Cortex of kidney (tissue), 1 donor: ENCODE measurements at places on chromosomes 1 and 21.

- DNase-seq, result no peak
Measured at GRCh38 chr1:229843627-229844238, 217.7 kb downstream of the URB2 start.

DNA sequence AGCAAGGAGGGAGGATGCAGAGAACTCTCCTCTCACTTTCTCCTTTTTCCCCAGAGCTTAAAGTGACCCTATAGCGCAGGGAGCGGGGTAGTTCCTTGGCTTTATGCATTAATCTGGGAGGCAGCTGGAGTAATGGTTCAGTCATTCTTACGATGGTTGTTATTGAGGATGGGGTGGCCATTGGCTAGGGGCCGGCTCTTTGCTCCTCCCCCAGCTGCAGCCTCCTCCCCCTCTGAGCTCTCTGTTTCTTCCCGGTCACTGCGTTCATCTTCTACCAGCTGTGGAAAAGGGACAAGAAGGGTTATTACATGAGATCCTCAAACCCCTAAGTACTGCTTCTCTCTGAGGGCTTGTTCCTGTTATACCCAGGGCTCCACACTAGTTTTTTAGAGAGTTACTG, 8.6 kb downstream of the CERS2 start:
- no peak for DNase-seq

GRCh38 chr1:20192364-20192763, 6.0 kb upstream of the PLA2G2C start:
- DNase-seq, result no peak

GRCh38 chr1:202155478-202156021, 4.9 kb downstream of the PTPN7 start:
- no peak for DNase-seq

DNA sequence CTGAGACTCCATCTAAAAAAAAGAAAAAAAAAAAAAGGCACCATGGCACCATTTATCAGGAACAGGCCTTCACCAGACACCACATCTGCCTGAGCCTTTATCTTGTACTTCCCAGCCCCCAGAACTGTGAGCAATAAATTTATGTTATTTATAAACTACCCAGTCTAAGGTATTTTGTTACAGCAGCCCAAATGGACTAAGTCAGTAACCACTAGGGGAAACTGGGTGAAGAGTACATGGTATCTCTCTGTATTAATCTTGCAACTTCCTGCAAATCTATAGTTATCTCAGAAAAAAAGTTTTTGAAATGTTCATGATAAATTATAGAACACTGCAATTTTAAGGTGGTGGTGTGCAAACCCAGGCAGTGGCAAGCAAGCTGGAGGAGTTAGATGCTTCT, 114.3 kb downstream of the LAMC2 start:
- DNase-seq, result no peak

DNA sequence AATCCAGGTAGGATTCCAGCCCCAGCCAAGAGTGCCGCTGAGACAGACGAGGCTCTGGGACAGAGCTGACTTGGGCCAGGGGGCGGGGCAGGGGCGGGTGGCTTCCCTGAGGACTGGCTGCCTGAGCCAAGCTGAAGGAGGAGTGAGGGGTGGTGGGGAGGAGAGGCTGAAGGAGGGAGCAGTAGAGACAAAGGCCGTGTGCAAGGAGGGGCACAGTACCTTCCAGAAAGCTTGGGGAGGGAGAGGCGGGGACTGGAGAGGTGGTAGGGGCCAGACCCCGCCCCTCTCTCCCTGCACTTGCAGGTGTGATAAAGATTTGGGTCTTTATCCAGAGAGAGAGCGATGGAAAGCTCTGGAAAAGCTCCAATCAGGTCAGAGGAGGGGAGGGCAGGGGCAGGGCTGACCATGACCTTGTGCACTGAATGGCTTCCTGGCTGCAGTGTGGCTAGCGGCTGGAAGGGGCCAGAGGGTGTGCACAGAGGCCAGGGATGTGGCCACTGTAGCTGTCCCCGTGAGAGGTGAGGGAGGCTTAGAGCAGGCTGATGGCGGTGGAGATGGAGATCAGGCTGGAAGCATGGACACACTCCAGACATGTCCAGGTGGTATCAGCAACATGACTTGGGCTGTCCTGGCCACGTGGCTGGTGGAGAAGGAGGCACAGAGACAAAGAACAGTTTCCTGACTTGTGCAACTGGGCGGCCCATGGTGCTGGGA, 6.7 kb upstream of the EPHA8 start:
- DNase-seq, result no peak

- no peak for DNase-seq
Measured at GRCh38 chr21:36888466-36888865, 78.0 kb downstream of the HLCS start.

DNA sequence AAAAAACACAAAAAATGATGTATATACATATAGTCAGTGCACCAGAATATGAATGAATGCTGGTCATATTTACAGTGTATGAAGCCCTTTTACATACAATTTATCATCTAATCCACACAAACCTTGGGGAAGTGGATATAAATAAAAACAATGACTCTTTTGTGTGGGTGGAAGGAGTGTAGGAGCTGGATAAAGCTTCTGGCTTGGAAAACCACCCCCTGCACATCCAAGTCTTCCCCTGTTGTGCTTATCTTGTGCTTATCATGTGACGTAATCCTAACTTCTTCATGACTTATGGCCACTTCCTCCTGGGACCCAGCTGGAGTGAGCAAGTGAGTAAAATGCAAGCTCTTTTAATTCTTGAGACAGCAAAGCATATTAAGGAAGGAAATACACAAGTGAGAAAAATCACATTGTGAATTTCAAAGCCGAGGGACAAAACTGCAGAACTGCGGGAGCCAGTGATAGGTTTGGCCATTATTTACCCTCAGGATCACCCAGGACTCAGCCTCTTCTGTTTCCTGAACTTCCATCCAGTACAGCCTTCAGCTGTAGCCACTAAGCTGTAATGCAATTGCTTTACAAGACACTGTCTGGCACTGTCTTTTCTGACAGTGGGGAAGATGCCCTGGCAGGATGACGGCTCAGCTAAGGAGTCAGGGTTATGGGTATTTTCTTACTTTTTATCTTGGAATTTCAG, 104.0 kb upstream of the PPM1J start:
- no peak for DNase-seq

DNA sequence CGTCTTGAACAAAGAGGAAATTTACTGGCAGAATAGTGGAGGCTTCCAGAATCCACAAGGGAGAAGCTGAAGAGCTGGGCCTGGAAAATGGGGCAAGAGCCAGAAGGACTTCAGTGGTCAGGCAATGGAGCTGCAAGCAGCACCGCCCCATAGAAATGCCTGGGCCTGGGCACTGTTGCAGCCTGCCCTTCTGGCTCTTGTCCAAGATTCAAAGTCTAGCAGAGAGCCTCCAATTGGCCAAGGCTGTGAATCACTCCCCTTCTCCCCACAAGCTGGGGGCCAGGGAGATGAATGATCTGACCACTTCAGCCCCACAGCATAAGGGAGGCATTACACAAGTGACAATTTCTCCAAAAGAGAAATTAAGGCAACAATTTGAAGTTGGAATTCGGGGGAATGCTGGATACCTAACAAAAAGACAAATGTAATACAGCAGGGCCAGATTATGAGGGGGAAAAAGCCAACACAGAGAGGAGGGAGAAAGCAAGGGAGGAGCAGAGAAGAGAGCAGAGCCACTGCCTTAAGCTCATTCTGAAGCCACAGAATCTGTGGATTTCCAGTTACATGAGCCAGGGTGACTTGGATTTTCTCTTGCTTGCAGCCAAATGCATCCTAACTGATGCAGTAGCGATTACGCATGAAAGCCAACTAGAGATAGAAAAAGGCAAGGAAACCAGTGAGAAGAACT, 80.3 kb downstream of the LRIG2 start:
- DNase-seq, result no peak

- no peak for DNase-seq
Measured at GRCh38 chr1:200442537-200443156, 32.8 kb upstream of the ZNF281 start.

DNA sequence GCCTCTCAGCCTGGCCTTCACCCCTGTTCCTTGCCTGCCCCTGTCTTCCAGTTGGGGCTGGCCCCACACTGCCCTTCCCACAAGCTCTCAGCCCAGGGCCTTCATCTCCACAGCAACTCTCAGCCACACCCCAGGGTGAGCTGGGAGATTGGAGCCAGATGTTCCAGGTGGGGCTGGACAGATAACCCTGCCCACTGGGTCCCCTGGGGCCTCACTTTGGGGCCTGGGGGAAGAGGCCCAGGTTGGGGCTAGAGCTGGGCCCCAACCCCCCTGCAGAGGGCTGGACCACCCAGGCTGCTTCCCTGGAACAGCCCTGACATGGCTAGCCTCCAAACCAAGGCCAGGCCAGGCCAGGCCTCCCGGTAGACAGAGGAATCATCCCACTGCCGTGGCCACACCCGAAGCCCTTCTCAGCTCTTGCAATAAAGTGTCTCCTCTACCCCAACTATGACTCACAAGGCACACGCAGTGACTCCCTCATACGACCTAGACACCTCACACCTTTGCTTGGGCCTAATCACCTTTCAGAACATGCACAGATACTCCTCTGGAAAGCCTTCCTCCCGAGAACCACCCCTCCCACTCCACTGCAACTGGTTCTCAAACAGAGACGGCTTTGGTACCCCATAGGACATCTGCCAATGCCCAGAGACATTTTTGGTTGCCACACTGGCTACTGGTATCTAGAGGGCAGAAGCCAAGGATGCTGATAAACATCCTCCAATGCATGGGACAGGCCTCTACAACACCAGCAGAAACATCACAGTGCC, 22.2 kb downstream of the SLC2A1 start:
- no peak for DNase-seq

GRCh38 chr1:224213438-224214119, 30.5 kb downstream of the DEGS1 start:
- DNase-seq, result no peak

DNA sequence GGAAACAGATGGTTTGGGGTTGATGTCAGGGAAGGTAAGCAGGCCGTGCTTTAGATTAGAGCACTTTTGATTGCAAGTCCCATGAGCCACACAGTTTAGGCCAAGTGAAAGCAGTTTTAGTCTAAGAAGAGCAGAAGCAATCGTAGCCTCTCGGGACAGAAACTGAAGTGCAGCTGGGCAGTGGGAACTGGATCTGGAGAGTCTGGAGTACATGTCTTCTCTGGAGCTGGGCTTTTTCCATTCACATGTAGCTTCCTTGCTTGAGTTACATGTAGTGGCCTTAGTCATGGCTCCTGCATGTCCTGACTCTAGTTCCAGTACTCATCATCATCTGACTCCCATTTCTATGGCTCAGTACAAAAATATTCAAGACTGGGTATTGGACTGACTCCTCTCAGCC, 16.7 kb downstream of the CAMTA1 start:
- no peak for DNase-seq

GRCh38 chr1:235984041-235984825, 80.7 kb downstream of the NID1 start:
- DNase-seq, result no peak

- DNase-seq, result no peak
Measured at GRCh38 chr1:115313182-115313581, 24.9 kb downstream of the NGF start.

GRCh38 chr1:6025269-6026094, 20.2 kb upstream of the KCNAB2 start:
- no peak for DNase-seq

DNA sequence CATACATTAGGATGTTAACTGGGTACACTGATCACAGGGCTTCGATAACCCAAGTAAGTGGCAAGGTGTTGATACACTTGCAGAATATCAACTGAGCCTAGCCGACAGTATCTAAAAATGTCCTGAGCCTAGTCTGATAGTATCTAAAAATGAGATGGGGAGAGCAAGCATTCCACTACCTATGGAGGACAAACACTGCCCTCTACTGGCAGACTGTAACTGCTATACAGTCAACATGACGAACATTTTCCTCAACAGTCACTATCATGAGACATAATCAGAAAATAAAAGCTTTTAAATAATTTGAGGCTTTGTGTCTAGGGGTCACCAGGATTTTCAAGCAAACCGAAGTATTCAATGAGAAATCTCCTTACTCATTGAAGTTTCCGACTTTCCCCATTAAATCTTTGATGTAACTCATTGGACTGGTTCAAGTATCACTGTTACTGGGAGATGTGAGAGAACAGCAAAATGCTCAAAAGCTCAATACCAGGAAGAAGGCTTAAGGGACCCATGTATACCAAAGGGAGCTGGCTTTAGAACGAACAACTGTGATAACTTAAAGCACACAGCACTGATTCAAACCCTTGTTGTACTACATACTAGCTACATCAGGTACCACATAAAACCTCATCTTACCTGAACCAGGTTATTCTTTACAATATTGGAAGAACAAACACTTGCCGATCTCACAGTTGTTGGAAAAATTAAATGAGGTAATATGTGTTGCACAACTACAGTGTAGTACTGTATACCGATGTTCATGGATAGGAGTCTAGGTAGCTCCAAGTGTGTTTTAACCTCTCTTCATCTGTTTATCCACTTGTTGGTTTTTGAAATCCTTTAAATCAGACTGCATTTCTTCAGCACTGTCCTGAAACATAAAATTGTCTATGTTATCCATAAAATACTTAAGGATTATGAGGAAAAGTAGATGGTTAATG, 31.1 kb upstream of the SLC45A3 start:
- no peak for DNase-seq

GRCh38 chr21:33265664-33266049, 510 bp upstream of the IL10RB start:
- DNase-seq, result no peak

DNA sequence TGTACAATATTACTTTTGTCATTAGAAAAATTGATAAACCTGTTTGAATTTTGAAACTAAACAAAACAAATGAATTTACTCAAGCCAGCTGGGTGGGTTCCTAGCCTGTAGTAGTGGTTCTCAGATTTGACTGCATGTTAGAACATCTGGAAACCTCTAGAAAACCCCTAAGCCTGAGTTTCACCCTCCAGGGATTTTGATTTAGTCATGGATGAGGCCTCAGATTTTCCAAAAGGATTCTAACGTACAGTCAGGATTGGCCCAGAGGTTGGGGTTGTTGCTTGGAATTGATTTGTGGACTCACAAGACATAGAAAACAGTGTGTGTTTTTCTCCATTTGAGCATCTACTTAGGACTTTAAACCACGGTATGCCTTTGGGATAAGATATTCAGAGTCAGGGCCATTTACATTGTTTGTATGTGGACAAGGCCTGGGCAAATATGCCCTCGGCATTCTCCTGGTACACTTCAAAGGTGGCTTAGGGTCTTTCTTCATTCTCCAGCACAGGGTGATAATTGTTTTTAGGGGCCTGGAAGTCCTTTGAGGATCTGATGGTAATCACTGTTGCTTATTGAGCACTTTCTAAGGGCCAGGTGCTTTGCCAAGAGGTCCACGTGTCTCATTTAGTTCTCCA, 42.6 kb downstream of the ATP5PO start:
- DNase-seq, result no peak
